Mesenteric fat pad (tissue), 1 donor: ENCODE measurements at places on chromosomes 13 and 19. TPM values are rescaled to one million over a fixed set of nuclear protein-coding genes. Genes with fewer than 3 reads are reported as not detected.

Gene PLIN3
- 95.7 TPM for total RNA-seq

Gene ZNF20
- total RNA-seq = 1.1 TPM

Gene CYP4F2
- total RNA-seq = not detected

Gene NKPD1
- total RNA-seq = not detected

Gene KLF1
- total RNA-seq = not detected

Gene LHFPL6
- 112 TPM for total RNA-seq

Gene GJB2
- 0.26 TPM for total RNA-seq

Gene SERPINE3
- total RNA-seq = not detected

Gene MAG
- total RNA-seq = not detected

Gene ISYNA1
- total RNA-seq = 18.3 TPM

GRCh38 chr19:54099190-54099902, 1.3 kb downstream of the OSCAR start:
- no peak for DNase-seq

DNA sequence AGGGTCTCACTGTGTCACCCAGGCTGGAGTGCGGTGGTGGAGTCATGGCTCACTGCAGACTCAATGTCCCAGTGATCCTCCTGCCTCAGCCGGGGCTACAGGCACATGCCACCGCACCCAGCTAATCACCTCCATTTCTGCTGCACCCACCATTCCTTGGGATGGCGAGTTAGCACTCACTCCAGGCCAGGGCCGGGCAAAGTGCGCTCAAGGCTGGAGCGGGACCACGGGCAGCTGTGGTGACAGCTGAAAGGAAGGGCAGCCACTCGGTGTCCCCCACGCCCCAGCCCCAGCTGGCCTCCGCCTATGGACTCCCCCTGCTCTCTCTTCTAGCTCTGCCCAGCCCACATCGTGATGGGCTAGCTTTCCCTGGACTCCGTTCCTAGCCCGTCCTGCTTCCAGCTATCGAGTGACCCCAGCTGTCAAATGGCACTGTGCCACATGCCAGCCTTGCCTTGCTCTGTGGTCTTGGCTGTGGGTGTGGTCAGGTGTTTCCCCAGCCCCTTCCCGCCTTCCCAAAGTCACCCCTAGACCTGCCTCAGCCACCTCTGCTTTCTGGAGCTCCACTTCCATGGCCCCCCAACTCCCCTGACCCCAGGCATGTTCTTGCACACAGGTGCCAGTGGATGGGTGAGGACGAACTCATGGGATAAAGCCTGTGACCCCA, 4.1 kb downstream of the MICOS13 start:
- no peak for DNase-seq

DNA sequence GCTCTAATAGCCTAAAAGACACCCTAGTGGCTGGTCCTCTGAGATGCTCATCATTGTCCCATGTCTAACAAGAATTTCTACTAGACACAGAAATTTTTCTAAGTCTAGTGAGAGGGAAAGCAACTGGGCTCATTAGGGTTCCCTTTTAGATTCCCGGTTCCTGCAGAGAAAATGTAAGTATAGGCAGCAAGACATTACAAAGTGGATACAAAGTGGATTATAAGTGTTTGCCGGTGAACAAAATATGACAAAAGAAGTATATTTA, 20.8 kb upstream of the TMTC4 start:
- no peak for DNase-seq

DNA sequence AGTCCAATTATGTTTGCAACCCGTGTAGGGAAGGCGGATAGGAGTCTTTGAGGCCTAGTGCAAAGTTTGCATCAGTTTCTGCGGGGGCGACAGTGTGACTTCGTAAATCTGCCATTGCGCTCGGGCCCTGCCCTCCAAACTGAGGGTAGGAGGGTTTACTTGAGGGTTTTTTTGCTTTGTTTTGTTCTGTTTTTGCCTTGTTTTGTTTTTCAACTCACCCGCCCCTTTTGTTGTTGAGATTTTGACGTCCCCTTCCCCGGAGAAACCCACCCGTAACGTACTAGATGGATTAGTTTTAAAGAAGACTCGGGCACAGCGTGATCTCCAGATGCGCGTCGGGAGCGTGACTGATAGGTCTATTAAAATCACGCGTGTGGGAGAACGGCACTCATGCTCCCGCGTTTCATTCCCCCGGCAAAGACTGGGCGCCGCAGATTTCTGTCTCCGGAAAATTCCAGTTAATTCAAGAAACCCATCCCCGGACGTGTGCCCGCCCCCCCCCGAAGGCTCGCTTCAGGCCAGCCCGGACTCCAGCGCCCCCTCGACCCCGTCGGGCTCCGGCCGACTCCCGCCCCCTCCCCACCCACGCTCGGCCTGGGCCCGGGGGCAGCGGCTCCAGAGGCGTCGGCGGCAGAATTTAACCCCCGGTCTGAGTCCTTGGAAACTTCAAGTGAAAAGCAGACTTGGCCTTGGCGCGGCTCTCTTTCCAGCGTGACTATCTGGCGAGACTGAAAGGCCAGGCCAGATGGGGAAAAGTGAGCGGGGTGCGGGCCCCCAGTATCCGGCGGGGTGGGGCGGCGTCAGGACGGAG, 5.0 kb downstream of the SOX1 start:
- DNase-seq = no peak

- no peak for DNase-seq
These were observed 21.4 kb downstream of the CFAP97D2 start for GRCh38 chr13:114200399-114200911.

DNA sequence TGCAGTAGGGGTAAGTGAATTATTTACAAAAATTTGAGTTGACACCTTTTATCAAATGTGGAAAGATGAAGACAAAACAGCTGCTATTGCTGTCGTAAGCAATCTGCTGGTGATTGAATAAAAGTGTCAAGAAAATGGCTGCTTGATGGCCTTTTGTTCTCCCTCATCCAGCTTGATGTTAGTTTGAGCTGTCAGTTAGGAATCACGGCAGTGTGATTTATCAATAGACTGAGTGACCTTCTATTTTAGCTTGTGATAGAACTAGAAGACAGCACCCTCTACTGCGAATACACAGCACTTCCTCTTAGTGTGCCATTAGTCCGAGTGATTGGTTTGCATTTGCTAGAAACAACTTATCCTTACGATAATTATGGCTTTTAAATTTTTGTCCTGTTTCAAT, 76.3 kb downstream of the MZT1 start:
- DNase-seq = no peak

GRCh38 chr13:80469853-80470381, 129.0 kb upstream of the SPRY2 start:
- DNase-seq = no peak

- DNase-seq = no peak
These were observed 109.6 kb upstream of the CACNA1A start for GRCh38 chr19:13615890-13616289.

- DNase-seq = no peak
These were observed 9.7 kb upstream of the CERS1 start for GRCh38 chr19:18905513-18906236.

DNA sequence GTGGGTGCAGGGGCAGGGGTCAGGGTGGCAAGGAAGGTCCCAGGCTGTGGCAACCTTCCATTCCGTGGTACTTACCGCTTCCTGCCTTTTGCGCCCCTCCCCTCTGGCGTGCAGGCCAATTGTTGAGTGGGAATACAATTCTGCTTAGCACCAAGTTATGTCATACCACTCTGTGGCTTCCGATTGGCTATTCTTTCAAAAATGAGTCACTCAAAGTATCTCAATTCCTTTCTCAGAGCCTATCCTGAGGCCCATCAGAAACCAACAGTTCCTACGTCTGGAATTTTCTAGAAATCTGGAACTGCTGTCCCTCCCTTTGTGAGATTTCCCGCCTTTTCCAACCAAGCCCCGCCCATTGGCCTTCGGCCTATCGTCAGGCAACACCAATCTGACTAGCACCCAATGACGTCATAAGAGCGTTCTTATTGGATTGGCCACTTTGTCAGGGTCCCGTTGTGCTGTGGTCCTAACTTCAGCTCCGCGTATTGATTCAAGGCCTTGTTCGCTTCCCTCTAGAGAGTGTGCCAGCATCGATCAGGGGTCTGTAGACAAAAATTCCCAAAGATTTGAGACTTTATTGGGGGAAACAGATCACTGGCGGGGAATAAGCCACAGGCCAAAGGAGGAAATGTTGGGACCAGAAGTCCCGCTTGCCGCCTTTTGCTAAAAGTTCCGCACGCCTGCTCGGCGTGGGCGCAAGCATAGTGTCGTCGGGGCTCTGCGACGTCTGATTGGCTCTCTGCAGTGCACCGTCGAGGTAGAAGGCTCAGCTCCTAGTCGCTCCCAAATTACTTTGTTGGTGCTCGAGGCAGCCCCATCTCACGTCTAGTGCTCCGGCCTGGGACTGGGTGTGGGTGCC, 11.7 kb downstream of the NTN5 start:
- DNase-seq = no peak

DNA sequence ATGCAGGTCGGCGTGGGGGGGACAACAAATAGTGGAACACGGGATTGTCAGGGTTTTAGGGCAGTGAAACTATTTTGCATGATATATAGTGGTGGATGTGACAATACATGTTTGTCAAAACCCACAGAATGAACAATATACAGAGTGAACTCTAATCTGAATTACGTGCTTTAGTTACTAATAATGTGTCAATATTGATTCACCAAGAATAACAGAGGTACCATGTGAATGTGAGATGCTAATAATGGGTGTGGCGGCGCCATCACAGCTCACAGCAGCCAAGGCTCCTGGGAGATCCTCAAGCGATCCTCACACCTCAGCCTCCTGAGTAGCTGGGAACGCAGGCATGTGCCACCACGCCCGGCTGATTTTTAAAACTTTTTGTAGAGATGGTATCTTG, 12.9 kb downstream of the ELAVL1 start:
- no peak for DNase-seq

GRCh38 chr19:41220811-41221210, 1.8 kb downstream of the AXL start:
- no peak for DNase-seq

DNA sequence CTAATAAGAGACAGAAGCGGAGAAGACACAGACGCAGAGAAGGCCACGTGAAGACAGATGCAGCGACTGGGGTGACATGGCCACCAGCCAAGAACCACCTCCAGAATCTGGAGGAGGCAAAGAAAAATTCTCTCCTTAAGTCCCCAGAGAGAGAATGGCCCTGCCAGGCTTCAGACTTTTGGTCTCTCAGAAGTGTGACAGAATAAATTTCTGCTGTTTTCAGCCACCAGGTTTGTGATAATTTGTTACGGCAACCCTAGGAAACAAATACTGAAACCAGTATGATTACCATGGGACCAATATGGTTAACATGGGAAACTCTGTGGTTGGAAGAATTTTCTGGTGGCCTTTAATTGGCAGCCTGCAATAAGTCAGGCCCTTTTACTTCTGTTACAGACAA, 63.9 kb upstream of the DOCK9 start:
- DNase-seq = no peak

DNA sequence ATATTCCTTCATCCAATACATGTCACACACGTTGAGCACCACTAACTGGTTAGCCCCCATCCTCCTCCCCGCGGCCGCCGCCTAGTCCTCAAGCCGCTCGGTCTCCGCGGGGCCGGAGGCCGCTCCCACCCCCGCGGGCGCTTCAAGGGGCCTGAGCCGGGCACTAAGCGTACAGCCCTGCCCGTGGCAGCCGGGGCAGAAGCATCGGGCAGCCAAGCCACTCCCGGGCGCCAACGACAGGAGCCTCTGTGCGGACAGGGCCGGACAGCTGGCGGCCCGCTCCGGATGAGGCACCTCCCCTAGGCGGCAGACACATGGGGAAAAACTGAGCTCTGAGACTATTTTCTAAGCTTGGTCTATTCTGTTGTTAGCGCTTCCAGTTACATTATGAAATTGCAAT, 2.8 kb upstream of the ZNF543 start:
- no peak for DNase-seq

GRCh38 chr13:34031610-34032009, 213.7 kb downstream of the RFC3 start:
- no peak for DNase-seq
